Stimulated activated CD4-positive, alpha-beta T cell treated with anti-CD3 and anti-CD28 coated beads, Interleukin-4, amount 100 ng/mL, for 48 hours (primary cell): ENCODE measurements at places on chromosomes 6 and 20.

DNA sequence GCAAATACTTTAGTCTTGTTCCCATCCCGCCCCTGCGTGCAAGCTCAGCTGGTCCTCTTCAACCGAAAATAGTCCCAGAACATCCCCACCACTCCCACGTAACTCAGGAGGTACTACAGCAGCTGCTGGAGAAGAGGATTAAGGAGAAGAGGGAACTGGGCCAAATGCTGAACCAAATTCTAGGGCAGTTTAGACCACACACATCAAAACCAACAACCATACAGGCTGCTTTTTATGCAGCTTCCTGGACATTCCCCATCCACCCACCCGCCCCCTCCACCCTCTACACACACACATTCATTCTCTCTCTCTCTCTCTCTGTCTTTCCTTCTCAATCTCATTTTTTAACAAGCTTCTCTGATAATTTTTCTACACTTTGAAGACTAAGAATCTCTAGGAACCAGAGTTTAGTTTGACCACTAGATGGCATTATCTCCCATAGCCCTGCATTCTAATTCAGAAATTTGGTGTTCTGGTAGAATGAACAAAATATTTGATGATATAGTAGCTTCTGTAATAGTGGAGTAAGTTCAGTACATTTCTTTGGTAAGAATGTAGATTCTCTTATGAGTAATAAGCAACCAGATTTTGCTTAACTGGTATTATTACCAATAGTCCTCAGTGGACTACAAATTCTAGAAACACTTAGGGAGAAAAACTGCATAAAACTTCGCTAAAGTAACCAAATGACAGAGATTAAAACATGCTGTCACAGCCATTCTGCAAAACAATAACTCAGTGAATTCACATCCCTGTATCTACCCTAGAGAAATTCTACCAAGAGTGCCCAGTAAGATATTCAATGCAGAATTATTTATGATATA lies 52.1 kb upstream of the BEND6 start:
- no peak for DNase-seq

GRCh38 chr6:150182460-150183078 lies 39.7 kb downstream of the PPP1R14C start:
- no peak for DNase-seq

GRCh38 chr6:18477301-18477941 lies 90.3 kb downstream of the RNF144B start:
- no peak for DNase-seq

- DNase-seq, result peak; percentile 75
Observed at GRCh38 chr6:32968867-32969684, 682 bp downstream of the BRD2 start.

- no peak for DNase-seq
Observed at GRCh38 chr20:17504066-17504897, 26.9 kb downstream of the BFSP1 start.

DNA sequence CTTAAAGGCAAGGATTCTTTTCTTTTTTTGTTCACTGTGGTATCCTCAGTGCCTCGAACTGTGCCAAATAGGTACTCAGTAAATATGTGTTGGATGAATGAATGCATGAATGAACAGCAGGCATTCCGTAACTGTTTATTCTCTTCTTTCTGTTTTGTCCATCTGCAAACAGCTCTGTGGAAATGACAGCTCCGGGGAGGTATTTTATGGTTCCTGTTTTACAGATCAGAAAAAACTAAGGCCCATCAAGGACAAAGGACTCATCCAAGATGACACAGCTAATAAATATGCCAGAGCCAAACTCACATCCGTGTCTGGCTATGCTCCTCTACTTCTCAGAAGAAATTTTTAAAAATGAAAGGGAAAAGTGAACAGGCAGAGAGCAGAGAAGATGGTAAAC lies 21.0 kb downstream of the JPH2 start:
- no peak for DNase-seq

DNA sequence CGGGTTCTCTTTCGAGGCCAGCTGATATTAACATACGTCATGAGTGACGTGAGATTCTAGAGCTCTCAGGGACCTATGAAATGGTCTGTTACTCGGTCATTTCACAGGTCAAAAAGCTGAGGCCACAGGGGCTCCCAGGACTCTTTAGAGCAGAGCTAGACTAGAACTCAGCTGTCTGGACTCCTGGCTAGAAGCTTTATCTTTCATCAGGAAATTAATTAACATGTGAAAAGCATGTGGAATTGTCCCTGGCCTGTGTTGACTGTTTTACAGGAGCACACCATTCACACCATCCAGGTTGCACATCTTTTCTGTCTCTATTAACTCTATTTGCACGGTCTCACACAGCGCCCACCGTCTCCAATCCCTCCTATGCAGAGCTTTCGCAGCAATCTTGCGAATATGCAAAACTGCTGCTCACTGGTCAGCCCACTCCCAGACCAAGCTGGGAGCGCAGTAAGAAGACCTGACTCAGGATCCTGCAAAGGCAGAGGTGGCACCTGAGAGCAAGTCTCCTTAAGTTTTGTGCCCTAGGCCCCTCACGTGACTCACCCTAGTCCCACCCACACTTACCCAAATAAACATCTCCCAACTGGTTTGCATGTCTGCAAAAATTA lies 522.5 kb downstream of the CD83 start:
- DNase-seq, result no peak

DNA sequence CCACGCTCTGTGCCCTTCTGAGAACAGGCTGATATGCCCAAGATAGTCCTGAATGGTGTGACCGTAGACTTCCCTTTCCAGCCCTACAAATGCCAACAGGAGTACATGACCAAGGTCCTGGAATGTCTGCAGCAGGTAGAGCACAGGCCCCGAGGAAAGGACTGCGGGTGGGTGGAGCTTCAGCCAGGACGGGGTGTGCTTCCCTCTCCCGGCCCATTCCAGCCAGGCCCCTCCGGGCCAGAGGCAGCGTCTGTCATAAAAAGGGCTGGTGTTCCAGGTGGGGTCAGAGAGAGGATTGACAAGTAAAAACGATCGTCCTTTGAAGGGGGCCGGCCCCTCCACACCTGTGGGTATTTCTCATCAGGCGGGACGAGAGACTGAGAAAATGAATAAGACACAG lies 1.3 kb downstream of the RTEL1 start:
- no peak for DNase-seq

- DNase-seq, result no peak
Observed at GRCh38 chr6:830667-831327, 137.9 kb upstream of the EXOC2 start.

DNA sequence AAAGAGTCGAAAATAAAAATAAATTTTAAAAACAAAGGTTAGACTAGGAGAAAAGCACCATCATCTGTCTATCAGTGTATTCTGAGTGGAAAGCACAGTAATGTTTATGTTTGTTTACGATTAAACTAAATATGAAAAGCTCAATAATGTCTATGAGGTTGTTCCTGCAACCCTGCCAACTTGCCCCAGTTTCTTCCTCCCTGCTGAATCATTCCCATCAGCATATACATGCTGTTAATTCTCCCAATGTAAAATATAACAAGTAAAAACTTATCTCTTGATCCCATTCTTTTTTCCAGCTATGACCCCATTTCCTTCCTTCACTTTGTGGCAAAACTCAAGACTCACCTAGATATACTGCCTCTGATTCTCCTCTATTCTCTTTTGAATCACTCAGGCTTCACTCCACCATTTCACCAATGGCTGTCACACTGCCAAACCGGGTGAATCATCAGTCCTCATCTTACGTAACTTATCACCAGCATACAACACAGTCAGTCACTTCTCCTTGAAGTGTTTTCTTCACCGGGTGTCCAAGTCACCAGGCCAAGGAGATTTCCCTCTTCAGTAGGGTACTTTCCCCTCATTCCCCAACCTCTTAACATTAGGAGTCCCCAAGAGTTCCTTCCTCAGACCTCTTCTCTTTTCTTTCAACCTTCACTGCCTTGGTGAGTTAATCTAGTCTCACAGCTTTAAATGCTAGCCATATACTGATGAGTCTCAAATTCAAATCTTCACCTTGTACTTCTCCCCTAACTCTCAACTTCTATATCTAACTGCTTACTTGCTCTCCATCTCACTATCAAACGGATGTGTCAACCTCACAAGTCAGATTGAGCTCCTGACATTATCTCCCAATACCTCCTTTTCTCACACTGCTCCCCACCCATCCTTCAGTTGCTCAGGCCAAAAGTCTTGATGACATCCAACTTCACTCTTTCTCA lies 6.2 kb downstream of the TMEM242 start:
- DNase-seq, result peak; percentile 25

DNA sequence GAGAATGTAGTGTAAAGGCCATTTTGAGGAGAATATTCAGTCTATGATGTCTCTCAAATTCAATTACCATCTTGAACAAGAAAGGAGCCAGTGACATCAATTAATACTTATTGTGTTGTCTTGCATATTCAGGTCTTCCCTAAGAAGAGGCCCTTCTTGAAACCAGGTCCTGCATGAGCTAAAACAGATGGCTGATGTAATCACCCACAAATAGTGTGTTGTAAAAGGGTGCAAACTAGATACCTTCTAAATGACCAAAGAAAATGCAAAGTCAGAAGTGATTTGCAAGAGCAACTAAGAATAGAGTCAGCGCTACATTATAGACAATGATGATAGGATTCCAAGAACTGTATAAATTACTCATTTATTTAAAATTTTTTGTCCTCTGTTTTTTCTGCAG lies 97.0 kb downstream of the BTBD3 start:
- no peak for DNase-seq

- DNase-seq, result no peak
Observed at GRCh38 chr6:73050706-73051105, 174.6 kb downstream of the KHDC1L start.

DNA sequence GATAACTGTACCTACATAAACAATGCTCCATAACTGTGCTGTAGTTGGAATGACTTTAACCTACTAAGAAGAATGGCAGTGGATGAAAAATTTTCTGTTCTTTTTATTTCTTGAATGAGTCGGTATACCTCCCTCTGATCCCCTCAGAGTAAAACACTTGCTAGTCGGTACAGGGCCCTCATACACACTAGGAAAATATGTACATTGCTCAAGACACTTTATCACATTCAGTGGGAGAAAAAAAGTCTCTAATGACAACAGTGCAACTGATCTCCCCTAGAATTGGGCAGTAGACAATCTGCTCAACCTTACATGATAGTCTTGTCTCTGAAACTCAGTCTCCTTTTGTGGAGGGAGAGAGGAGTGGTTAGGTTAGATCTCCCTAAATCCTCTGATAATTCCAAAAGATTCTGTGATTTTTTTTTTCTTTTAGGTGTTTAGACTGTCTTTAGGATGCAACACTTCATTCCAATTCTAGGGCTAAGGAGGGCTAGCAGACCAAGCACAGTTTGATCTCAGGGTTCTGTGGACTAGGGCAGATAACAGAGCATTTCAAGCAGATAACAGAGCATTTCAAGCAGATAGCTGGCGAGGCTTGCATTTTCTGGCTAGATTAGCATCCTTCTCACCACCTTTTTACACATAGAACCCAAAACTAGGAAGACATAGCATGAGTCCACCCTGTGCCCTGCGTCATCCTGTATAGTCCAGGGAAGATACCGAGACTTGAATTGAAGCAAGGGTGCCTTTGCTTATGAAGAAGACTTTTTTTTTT lies 100.3 kb upstream of the TNFAIP3 start:
- DNase-seq, result no peak

DNA sequence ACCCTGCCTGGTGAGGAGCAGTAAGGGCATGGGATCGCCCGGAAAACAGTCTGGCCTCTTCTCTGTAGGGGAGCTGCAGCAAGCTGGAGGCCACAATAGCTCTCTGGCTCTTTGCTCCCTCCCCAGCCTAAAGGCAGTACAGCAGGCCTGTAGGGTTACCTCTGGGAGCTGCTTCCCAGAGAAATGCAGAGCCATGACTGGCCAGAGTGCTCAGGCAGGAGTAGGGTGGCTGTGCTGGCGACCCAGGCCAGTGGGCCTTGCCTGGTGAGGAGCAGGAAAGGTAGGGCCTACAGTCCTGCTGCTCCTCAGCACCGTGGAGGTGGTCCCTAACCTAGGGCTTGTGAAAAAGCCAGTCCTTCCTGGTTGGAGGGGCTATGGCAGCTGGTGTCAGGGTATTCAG lies 129.9 kb upstream of the CHD6 start:
- no peak for DNase-seq

DNA sequence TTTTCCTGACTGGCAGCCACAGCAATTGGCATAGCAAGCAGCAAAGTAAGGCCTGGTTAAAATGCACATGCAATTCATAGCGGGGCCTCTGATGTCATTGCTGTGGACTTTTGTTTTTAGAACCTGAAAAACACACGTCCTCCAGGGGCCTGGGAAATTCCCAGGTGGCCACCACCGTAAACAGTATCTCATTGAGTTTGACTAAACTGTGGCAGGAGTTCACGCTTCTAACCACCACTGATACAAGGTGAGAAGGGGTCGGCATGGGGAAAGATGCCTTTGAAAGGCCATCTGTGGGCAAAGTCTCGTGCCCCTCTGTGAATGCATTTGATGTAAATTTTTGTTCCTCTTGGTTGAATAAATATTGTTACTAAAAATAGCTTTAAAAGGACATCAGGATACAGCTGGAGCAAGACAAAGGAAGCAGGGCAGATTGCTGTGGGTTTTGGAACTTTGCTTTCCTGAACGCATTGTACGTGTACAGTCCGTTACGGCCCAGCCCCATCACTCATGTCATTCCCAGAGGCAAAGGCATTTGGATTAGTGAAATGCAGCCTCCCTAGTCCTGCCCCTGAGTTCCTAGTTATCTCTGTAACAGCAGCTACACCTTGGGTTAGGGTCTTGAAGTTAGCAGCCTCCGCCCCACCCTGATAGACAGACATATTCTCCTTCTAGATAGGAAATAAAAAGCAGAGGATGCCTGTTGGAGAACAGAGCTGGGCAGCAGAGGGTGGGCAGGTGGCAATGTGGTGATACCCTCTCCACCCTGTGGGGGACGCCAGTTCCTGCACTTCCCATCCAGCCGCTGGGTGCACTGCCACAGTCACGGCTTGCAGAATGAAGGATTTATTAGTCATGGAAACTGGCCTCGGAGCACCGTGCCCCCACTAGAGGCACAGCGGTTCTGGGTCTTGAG lies 80.3 kb downstream of the ZDHHC14 start:
- DNase-seq, result peak; percentile 68

DNA sequence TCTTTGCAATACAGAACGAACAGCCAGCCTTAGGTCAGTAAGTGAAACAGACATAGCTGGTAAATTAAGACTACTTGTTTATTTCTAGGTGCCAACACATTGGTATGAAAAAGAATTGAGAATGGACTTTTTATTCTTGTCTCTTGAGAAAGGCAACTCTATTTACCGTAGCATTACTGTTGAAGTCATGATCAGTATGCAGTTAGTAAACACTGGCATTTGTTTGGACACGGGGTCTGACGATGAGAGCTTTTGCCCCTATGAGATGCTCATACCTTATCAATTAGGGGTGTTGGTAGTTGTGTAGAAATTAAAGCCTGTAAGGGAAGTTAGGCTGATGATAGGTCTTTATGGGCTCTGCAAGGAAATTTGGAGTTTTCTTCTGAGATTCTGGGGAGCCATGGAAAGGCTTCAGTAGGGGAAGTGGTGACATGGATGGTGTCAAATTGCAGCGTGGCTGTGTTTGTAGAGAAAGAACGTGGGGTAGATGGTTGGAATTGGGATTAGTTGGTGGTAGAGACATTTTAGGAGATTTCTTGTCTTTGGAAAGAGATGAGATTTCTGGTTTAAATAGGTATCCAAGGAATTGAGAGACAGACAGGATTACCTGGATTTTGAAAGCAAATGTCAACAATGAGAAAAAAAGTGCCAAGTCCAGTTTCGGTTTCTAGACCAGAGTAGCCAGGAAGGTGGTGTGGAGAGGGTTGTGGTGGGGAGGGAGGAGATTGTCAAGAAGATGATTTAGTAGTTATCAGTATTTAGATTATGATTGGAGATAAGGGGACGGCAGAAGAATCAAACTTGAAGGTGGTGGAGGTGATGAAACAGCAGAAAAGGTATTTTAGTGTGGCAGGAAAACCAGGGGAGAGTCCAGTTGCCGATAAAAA lies 116.6 kb downstream of the JARID2 start:
- no peak for DNase-seq
